Adrenal gland (tissue), 19 donors: ENCODE measurements at places on chromosomes 13 and 19. TPM values are rescaled to one million over a fixed set of nuclear protein-coding genes. Genes with fewer than 3 reads are reported as not detected.

- no peak for DNase-seq
- no peak overlapping the region for H3K27ac ChIP-seq
- no peak overlapping the region for H3K4me3 ChIP-seq
- no peaks in the 10 kb centered on the region for H3K36me3 ChIP-seq
- no peaks in the 10 kb centered on the region for H3K4me1 ChIP-seq
Observed at GRCh38 chr13:79212064-79212619, 193.9 kb downstream of the RBM26 start.

- no peak overlapping the region for H3K27ac ChIP-seq
- H3K36me3 ChIP-seq, result no peaks in the 10 kb centered on the region
- DNase-seq, result no peak
- H3K4me1 ChIP-seq, result peaks cover 10% of the 10 kb centered on the region
Observed at GRCh38 chr19:40356681-40357595, 8.4 kb downstream of the PLD3 start.

DNA sequence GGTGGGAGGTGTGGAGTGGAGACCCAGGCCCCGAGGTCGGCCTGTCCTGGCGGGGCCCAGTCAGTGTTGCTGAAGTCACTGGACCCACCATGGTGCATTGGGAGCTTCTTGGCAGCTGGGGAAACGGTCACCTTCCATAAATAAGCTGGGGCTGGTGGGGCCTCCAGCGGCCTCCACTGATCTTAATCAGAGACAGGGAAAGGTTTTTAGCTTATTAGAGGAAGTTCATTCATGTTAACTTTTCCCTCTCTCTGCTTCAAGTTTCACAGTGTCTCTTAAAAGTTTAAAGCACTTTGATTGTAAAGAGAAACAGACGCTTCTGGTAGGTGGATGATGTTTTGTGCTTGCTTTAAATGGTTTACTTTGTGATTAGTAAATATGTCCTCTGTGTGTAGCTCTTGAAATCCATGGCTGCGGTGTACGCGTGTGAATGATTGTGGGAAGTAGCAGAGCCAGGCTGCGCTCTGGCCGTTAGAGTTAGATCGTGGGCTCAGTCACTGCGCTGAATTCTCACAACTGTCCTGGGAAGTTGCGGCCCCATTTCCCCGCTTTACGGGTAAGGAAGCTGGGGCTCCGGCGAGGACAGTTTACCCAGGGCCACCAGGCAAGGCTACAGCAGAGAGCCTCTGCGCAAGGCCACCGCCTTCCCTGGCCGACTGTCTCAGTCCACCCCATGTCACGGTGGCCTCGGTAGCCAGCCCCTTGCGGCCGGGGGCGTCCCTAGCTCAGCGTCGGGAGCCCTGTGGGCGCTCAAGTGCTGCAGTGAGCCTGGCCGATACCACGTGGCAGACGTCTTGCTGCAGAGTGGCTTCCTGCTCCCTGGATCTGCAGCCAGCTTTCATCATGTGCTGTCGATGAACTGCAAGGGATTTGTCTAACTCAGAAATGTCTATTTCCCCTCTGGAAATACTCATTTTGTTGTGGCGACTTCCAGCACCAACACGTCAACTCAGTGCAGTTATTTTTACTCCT, 16.5 kb upstream of the NDUFS7 start:
- no peaks in the 10 kb centered on the region for H3K27me3 ChIP-seq
- no peaks in the 10 kb centered on the region for H3K36me3 ChIP-seq
- H3K4me3 ChIP-seq, result no peak overlapping the region
- no peak for DNase-seq

DNA sequence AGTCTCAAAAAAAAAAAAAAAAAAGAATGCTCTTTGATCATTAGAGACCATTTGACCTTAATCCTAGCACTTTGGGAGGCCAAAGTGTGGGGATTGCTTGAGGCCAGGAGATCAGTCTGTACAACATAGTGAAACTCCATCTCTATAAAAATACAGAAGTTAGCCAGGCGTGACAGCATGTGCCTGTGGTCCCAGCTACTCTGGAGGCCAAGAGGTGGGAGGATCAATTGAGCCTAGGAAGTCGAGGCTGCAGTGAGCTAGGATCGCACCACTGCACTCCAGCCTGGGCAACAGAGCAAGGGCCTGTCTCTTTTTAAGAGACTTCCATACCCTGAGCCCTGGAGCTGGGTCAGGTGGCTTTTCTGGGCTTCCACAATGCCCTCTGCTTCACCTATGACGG, 11.5 kb upstream of the COLGALT1 start:
- H3K27me3 ChIP-seq, result no peaks in the 10 kb centered on the region
- no peak for DNase-seq
- H3K36me3 ChIP-seq, result no peaks in the 10 kb centered on the region
- H3K4me3 ChIP-seq, result no peak overlapping the region
- H3K4me1 ChIP-seq, result peaks cover 5% of the 10 kb centered on the region

GRCh38 chr19:38728752-38729541, 15.3 kb downstream of the CAPN12 start:
- peak; percentile 51 for DNase-seq
- no peaks in the 10 kb centered on the region for H3K27me3 ChIP-seq
- H3K27ac ChIP-seq, result peak overlapping the region; percentile 87
- H3K4me1 ChIP-seq, result peaks cover 29% of the 10 kb centered on the region

- DNase-seq, result no peak
- no peaks in the 10 kb centered on the region for H3K27me3 ChIP-seq
- no peak overlapping the region for H3K4me3 ChIP-seq
- H3K27ac ChIP-seq, result no peak overlapping the region
- H3K4me1 ChIP-seq, result peaks cover 9% of the 10 kb centered on the region
Observed at GRCh38 chr19:51901860-51902259, 3.0 kb downstream of the ZNF649 start.

GRCh38 chr19:6979399-6979798, 41.8 kb downstream of the MBD3L2B start:
- H3K4me1 ChIP-seq, result no peaks in the 10 kb centered on the region
- no peak overlapping the region for H3K27ac ChIP-seq
- no peak for DNase-seq

DNA sequence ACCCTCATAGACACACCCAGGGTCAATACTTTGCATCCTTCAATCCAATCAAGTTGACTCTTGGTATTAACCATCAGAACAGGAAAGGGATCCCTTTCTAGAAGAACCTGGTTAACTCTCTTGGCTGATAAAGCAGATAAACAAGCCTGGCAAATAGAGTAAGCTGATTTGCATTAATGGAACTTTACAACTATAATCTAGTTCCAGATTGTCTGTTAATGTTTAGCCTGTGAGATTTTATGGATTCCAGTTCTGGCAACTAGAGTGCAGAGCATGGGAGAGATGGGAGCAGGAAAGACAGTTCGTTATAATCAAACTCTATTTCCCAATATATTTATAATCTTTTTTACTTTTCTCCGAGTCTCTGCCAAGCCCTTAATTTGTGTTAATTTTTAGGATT, 272.6 kb upstream of the KLHL1 start:
- H3K27ac ChIP-seq, result no peak overlapping the region
- no peak overlapping the region for H3K4me3 ChIP-seq
- H3K4me1 ChIP-seq, result no peaks in the 10 kb centered on the region
- H3K36me3 ChIP-seq, result no peaks in the 10 kb centered on the region
- no peaks in the 10 kb centered on the region for H3K27me3 ChIP-seq

DNA sequence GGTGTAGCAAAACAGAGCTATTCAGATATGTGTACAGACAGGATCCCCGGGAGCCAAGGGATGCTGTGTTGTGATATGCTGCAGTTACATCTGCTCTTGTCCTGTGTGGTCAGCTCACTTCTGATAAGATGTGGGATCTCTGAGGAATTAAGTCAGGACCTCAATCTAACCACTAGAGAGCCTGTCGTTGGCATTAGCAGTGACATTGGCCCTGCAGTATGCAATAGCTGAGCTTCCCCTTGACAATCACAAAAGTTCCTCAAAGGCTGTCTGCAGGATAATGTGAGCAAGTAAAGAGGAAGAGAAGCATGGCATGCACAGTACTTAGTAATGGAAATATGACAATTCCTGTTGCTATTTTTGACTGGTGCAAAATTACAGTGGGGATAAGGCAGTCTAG, 203.4 kb upstream of the MIR17HG start:
- no peaks in the 10 kb centered on the region for H3K27me3 ChIP-seq
- H3K36me3 ChIP-seq, result no peaks in the 10 kb centered on the region

GRCh38 chr19:44738603-44739558, 9.6 kb upstream of the BCL3 start:
- H3K4me3 ChIP-seq, result no peak overlapping the region
- DNase-seq, result peak; percentile 46
- H3K27ac ChIP-seq, result no peak overlapping the region

GRCh38 chr19:16851031-16851712, 22.0 kb downstream of the SIN3B start:
- no peak for DNase-seq
- no peak overlapping the region for H3K4me3 ChIP-seq
- no peak overlapping the region for H3K27ac ChIP-seq
- H3K27me3 ChIP-seq, result no peaks in the 10 kb centered on the region
- H3K4me1 ChIP-seq, result no peaks in the 10 kb centered on the region
- peaks cover 88% of the 10 kb centered on the region for H3K36me3 ChIP-seq

GRCh38 chr13:113920606-113921286, 53.1 kb downstream of the C13orf46 start:
- no peaks in the 10 kb centered on the region for H3K4me1 ChIP-seq
- DNase-seq, result no peak
- H3K4me3 ChIP-seq, result no peak overlapping the region
- no peaks in the 10 kb centered on the region for H3K36me3 ChIP-seq
- H3K27me3 ChIP-seq, result no peaks in the 10 kb centered on the region
- no peak overlapping the region for H3K27ac ChIP-seq

DNA sequence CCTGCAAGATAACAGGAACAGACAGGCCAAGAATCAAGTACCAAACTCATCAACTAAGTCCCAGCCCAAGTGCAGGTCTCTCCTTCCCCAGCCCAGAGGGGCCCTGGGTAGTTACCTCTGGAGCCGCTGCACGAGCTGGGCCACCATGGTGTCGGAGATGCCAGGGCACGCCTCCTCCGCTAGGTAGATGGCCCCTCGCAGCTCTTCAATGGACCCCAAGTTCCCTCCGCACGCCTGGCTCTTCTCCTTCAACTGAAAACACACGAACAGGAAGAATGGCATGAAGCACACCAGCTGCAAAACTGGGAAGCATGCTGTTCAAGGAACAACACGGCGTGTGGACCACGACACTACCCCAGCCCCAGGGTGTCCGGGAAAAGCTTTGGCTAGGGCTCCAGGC, 119.9 kb downstream of the STK24 start:
- no peak overlapping the region for H3K4me3 ChIP-seq
- no peak for DNase-seq
- H3K27me3 ChIP-seq, result no peaks in the 10 kb centered on the region
- H3K36me3 ChIP-seq, result peaks cover 40% of the 10 kb centered on the region

GRCh38 chr13:98845742-98846141, 93.3 kb upstream of the SLC15A1 start:
- H3K4me3 ChIP-seq, result no peak overlapping the region
- peaks cover 8% of the 10 kb centered on the region for H3K36me3 ChIP-seq
- no peaks in the 10 kb centered on the region for H3K27me3 ChIP-seq
- no peak overlapping the region for H3K27ac ChIP-seq
- no peaks in the 10 kb centered on the region for H3K4me1 ChIP-seq

DNA sequence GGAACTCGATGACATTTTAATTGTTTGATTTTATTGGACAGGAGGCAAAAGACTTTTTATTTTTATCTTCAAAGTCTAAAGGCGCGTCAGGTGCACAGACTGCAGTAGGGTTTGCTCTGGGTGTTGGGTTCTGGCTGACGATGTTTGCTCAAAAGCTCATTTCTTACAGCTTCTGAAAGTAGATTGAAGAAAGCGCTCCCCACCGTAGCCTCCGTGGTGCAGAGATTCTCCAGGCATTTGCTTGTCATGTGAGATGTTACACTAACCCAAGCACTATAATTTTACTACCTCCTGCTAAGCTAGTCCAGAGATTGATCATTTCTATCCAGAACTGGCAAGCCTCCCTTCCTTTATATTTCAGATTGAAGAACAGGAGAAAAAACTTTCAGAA, 14.5 kb upstream of the ATP11A start:
- no peak overlapping the region for H3K4me3 ChIP-seq
- H3K36me3 ChIP-seq, result no peaks in the 10 kb centered on the region
- no peaks in the 10 kb centered on the region for H3K4me1 ChIP-seq
- no peak for DNase-seq

DNA sequence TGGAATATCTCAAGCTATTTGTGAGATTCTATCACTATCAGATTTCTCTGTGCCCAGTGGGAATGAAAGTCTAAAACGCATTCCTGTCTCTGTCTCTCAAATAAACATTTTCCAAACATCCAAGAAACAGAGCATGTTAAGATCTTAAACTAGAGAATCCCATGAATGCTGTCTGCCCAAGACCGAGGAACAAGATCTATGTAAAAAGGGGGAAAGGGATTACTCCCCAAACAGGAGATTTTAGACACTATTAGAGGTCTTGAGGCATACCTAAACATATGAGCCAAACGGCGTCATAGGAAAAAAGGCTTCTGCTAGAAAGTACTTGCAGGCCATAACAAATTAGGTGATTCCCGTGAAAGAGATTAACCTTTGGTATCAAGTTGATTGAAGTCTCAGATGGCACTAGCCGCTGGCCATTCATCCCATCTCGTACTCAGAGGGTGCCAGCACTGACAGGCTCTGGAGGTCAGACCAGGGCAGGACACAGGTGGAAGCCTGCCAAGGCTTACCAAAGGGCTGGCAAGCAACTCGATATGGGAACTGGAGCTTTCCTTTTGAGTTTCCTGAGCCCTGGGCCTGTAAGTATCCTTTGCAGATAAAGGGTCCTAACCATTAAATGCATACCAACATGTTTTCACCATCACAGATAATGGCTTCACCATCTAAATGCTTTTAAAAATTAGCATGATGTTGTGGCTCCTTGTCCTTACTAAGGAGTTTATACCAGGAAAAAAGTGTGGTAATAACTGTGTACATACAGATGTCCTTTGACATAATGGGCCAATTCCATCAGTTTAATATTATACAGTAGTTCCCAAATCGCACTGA, 225.2 kb downstream of the FOXO1 start:
- DNase-seq, result peak; percentile 88
- no peaks in the 10 kb centered on the region for H3K36me3 ChIP-seq
- peaks cover 34% of the 10 kb centered on the region for H3K4me1 ChIP-seq
- no peaks in the 10 kb centered on the region for H3K27me3 ChIP-seq
- no peak overlapping the region for H3K4me3 ChIP-seq

DNA sequence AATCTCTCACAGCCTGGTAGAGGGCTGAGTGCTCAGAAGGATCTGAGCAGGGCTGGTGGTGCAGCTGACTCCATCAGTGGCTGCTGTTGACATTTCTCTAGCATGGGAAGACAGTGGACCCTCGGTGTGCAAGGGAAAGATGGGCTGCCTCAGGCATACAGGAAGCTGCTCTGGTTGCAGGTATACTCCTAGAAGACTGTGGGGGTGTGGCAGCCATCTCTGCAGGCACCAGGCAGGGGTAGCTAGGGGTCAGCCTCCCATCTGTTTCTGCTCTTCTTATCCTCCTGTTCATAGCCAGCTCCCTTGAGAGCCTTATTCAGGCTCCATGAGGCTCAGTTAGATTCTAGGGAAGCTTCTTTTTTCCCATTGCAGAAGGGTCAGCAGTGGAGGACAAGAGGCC, 475.5 kb downstream of the TSHZ3 start:
- no peaks in the 10 kb centered on the region for H3K4me1 ChIP-seq
- no peak overlapping the region for H3K4me3 ChIP-seq
- H3K27ac ChIP-seq, result no peak overlapping the region
- DNase-seq, result no peak

OR10H4 gene
- total RNA-seq, result not detected

SPINT2 gene
- 63.4 TPM for total RNA-seq

CCDC8 gene
- 24.1 TPM for total RNA-seq

TEX101 gene
- total RNA-seq, result not detected

NKG7 gene
- 2.8 TPM for total RNA-seq

SLC6A16 gene
- total RNA-seq, result 0.17 TPM

UFM1 gene
- 49.0 TPM for total RNA-seq

ERICH4 gene
- total RNA-seq, result not detected

DACH1 gene
- 17.0 TPM for total RNA-seq
